ENCODE measurements at places on chromosomes 11 and 22. TPM values are rescaled to one million over a fixed set of nuclear protein-coding genes. Genes with fewer than 3 reads are reported as not detected.

The APOA1 gene
- 0.16 TPM for total RNA-seq

The SAA1 gene
- total RNA-seq: 0.42 TPM

The SYT9 gene
- 0.18 TPM for total RNA-seq

The OR52I2 gene
- total RNA-seq: not detected

The DBX1 gene
- total RNA-seq: not detected

The SUSD2 gene
- total RNA-seq: 57.1 TPM

The RBM7 gene
- 30.1 TPM for total RNA-seq

The KRTAP5-3 gene
- not detected for total RNA-seq

The OR8J1 gene
- not detected for total RNA-seq

The TMPRSS13 gene
- total RNA-seq: not detected

The CSNK2A3 gene
- total RNA-seq: 2.3 TPM

The PI4KA gene
- total RNA-seq: 19.5 TPM

The C1QTNF5 gene
- not detected for total RNA-seq

The NPAS4 gene
- not detected for total RNA-seq

The SULT4A1 gene
- total RNA-seq: not detected

The CCDC157 gene
- 2.0 TPM for total RNA-seq

The NRIP3 gene
- total RNA-seq: 0.81 TPM

The FREY1 gene
- 0.25 TPM for total RNA-seq

The AQP11 gene
- total RNA-seq: 2.7 TPM

The TRIM29 gene
- 11.1 TPM for total RNA-seq

The OR8B4 gene
- total RNA-seq: not detected

The SLC22A25 gene
- total RNA-seq: not detected

The ANKK1 gene
- total RNA-seq: not detected

The CHADL gene
- total RNA-seq: not detected

The ALG9 gene
- total RNA-seq: 19.8 TPM

The OR51B2 gene
- not detected for total RNA-seq

The PSMA1 gene
- 195 TPM for total RNA-seq

The CECR2 gene
- total RNA-seq: 0.08 TPM

The POU2F3 gene
- total RNA-seq: not detected

The IGLL1 gene
- total RNA-seq: not detected

The PLAAT2 gene
- 0.60 TPM for total RNA-seq

The CELSR1 gene
- 28.7 TPM for total RNA-seq
